Esophagus mucosa (tissue), 1 donor: ENCODE measurements at places on chromosomes 13 and 19.

DNA sequence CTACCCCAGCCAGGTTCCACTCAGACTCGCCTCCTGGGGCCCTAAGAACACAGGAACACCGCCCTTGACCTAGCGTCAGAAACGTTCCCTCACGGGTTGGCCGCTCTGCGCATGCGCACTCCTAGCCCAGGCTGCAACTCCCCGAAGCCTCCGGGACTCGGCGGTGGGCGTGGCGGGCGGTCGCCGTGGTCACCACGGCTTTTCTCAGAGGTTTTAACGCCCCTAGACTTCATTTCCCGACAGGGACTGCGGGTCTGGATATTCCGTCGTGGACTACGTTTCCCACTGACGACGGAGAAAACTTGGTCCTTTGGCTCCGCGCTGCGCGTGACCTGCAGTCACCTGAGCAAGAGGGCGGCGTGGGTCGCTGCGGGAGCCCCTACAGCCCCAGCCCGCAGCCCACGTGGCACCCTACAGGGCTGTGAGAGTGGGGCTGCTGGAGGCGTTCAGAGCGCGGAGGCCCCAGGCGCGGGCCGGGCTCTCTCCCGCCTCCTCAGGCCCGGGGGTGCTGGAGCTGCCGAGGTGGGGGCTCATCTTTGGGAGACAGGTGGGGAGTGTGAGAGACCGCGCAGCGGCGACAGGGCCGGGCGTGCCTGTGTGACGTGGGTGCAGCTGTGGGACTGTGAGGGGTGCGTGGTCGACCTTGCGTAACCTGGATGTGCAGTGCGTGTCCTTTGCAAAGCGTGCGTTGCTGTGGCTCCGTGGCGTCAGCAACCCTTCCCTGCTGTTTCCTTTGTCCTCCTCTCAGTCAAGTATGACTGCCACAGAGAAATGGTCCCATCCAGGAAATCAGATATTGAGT, 38.0 kb upstream of the ZNF573 start:
- peak; percentile 38 for ATAC-seq

DNA sequence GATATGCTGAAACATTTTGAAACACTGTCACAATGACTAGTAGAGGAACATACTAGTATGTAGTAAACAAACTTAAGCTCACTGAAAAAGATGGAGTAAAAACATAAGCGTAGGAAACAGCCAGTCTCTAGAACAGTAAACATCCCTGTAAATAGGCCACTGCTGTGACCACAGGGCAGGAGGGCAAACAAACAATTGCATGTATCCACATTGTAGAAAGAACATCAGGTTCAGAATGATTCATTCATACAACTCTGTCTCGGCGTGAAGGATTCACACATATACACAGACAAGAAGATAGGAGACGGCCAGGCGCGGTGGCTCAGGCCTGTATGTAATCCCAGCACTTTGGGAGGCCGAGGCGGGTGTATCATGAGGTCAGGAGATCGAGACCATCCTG, 390.1 kb downstream of the IRS2 start:
- ATAC-seq: no peak

DNA sequence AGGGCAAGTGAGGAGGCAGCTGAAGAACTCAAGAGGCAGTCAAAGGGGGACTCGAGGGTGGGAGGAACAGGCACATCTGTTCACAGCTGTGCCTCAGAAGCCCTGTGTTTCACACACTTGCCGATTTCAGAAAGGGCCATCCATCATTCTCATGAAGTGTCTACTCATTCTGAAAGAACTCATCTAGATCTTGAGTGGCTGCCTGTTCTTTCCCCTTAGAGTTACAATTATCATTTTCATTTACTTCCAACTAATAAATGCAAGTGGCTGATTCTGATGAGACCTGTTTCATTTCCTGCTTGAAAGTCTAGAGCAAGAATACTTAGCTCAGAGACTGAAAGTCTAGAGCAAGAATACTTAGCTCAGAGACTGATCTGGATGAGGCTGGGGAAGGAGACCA, 1145.1 kb downstream of the UQCRFS1 start:
- ATAC-seq: no peak

DNA sequence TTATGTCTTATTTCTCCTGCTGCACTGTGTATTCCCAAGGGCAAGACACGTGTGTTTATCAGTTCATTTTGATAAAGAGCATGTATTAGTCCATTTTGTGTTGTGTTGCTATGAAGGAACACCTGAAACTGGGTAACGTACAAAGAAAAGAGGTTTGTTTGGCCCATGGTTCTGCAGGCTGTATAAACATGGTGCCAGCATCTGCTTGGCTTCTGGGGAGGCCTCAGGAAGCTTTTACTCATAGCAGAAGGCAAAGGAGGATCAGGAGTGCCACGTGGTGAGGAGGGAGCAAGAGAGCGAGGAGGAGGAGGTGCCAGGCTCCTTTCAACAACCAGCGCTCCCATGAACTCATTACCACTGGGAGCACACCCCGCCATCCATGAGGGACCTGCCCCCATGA, 214.0 kb downstream of the UQCRFS1 start:
- ATAC-seq: no peak

DNA sequence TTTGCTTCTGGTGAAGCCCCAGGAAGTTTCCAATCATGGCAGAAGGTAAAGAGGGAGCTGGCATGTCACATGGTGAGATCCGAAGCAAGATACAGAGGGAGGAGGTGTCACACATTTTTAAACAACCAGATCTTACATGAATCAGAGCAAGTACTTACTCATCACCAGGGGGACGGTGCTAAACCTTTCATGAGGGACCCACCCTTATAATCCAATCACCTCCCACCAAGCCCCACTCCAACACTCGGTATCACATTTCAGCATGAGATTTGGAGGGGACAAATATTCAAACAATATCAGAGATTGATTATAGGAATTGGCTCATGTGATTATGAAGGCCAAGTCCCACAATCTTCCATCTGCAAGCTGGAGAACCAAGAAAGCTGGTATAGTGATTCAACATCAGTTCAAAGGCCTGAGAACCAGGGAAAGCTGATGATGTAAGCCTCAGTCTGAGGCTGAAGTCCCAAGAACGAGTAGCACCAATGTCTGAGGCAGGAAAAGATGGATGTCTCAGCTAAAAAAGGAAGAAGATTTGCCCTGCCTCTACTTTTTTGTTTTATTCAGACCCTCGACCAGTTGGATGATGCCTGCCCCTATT, 58.6 kb upstream of the WDFY2 start:
- peak; percentile 45 for ATAC-seq

DNA sequence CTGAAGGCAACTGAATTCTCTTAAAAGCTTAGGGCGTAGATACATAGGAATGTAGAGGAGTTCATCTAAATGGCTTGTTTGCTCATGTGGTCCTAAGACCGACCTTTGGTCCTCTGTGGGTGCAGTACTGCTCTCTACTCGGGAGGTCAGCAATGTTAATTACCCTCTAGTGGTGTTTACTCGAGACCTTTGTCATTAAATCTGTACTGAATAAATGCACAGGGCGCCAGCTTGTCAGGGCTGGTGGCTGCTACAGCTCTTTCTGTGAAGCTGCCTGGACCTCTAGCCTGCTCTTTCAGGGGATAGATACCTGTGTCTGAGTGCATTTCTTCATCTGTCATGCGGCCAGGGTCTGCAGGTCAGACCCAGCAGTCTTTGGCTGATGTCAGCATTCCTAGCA, 29.2 kb upstream of the MPHOSPH8 start:
- ATAC-seq: no peak

GRCh38 chr19:42401365-42402303, 11.5 kb upstream of the CNFN start:
- ATAC-seq: peak; percentile 45
